NCI-H2029 (cell line): ENCODE measurements at places on chromosomes 13 and 19.
A peak's percentile ranks its signal among the peaks of the same experiment; 100 is the strongest.

DNA sequence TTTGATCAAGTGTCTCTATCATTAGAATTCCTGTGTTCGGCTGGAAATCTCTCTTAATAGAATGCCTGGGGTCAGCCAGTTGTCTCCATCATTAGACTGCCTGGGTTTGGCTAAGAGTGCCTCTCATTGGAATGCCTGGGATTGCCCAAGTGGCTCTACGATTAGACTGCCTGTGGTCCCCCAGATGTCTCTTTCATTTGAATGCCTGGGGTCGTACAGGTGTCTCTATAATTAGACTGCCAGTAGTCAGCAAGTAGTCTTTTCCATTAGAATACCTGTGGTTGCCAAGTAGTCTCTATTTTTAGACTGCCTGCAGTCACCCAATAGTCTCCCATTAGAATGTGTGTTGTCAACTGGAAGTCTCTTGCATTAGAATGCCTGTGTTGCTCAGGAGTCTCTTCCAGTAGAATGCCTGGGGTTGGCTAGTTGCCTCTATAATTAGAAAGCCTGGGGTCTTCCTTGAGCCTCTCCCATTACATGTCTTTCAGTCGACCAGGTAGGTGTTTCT lies 1523.2 kb downstream of the UQCRFS1 start:
- DNase-seq, result no peak

GRCh38 chr19:45079063-45079910 lies at the start of gene GEMIN7:
GEMIN7 (plus strand) TSS chr19:45079260; CDS start chr19:45090115, 10,855 bp downstream.
- peak; percentile 54 for DNase-seq

GRCh38 chr19:41951686-41952172 lies 7.4 kb downstream of the RABAC1 start:
- peak; percentile 47 for DNase-seq

DNA sequence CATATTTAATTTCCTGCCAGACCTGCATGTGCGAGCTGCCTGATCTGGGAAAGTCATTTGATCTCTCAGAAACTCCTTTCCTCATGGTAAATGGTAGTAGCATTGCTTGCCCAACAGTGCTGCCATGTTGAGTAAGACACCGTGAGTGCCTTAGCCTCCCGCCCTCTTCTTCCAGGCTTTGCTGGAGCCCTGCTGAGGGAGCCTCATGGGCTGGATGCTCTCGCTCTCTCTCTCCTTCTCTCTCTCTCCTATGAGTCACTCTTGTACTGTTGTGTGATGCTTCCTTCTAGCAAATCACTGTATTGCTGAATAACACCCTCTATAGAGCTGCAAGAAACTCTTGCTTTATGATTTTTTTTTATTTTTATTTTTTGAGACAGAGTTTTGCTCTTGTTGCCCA lies 365.5 kb downstream of the UQCRFS1 start:
- DNase-seq, result no peak

DNA sequence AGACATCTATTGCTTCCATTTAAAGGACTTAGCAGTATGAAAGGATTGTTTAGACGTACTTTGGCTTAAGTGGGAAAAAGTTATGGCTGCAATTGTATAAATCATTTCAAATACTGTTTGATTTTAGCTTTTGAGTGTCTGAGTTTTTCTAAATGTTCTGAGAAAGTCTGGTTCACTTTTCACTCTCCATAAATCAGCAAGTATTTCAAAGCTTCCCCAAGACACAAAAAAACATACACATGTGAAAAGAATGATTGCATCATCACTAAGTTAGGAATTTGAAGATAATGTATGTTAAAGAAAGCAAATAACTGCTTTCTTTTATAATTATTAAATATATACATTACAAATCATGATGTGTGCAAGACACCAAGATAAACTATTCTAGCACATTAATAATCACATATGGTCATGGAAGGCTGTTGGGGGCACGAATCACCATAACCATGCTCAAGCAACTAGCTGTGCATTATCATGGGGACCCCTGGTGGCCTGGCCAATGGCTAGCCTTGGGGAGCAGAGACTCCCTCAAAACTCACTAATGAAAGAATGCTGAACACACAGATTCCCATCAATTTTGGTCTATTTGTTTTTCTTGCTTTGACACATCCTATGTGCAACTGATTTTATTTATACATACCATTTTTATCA lies 111.1 kb downstream of the MIPEP start:
- DNase-seq, result no peak

- DNase-seq, result no peak
These were observed 4.7 kb downstream of the PRR36 start for GRCh38 chr19:7869453-7869909.

DNA sequence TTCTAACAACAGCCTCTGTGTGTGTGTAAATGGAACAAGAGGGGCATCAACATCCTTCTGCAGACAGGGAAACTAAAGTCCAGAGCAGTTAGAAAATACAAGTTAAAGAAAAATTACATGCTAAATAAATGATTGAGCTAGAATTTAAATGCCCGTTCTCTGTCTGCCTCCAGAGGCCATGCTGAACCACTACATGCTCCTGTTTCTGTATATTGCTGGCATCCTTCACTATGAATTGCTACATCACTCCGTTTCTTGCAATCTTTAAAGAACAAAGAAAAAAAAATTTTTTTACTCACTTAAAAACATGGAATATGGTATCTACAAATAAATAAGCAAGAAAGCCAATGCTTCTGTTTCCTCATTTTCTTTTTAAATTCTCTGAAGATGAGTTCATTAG lies 47.9 kb downstream of the DCT start:
- DNase-seq, result no peak

GRCh38 chr13:43787997-43788396 lies 1.2 kb upstream of the ENOX1 start:
- DNase-seq, result no peak

DNA sequence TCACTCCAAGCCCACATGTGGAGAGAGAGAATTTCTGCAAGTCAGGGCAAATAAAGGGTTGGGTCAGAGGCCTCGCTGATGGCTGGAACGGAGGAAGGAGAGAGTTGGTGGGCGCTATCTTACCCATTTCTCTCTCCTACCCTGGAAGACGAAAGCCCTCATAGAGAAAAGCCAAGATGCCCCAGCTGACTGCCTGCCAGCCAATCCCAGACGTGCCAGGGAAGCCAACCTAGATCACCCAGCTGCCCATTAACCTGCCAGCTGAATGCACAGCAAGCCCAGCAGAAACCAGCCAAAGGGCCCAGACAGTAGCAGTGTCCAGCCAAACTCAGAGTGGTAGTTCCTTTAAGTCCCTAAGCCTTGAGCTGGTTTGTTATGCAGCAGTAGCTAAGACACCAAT lies 167.0 kb upstream of the ZNF507 start:
- DNase-seq, result no peak

GRCh38 chr19:941292-942132 lies 15.7 kb downstream of the ARID3A start:
- no peak for DNase-seq

DNA sequence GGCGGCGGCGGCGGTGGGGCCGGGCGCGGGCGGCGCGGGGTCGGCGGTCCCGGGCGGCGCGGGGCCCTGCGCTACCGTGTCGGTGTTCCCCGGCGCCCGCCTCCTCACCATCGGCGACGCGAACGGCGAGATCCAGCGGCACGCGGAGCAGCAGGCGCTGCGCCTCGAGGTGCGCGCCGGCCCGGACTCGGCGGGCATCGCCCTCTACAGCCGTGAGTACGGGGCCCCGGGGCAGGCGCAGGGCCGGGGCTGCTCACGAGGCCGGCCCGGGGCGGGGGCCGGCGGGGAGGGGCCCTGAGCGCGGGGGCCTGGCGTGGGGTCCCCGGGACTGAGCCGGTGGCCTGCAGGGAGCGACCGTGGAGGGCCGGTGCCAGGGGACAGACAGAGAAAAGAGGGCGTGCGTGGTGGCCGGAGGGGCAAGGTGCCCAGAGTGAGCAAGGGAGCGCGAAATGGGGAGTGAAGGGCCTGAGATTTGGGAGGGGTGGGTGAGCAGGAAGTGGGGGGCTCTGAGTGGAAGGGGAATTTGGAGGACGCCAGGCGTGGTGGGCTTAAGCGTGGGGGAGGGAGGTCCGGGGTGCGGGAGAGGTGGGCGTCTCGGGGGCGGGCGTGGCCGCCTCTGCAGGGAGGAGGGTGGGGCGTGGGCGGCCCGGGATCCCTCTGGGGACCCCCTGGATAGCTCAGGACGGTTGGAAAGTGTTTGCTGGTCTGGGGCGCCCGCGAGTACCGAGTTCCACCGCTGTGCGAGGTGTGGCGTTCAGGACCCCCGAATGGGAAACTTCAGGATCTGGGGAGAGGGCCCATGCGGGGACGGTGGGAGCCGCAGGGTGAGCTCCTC lies 575 bp downstream of the CARM1 start:
- DNase-seq, result no peak

DNA sequence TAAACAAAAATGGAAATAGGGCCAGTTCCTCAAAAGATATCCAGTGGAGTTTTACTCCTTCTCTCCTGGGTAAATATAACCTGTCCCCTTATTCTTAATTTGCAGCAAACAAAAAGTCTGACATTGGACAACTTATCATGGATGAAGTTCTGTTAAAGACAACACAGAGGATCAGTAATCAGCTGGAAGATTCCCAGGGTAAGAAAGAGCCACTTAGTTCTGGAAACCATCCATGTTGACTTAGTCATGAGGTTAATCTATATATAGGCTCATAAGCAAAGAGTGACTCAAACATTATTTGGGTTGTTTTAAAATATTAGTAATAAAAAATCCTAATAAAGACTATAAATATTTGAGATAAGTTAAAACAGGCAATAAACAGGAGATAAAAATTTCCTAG lies 40.5 kb upstream of the EBPL start:
- no peak for DNase-seq

GRCh38 chr13:33139780-33140535 lies 123.7 kb downstream of the KL start:
- DNase-seq, result no peak

DNA sequence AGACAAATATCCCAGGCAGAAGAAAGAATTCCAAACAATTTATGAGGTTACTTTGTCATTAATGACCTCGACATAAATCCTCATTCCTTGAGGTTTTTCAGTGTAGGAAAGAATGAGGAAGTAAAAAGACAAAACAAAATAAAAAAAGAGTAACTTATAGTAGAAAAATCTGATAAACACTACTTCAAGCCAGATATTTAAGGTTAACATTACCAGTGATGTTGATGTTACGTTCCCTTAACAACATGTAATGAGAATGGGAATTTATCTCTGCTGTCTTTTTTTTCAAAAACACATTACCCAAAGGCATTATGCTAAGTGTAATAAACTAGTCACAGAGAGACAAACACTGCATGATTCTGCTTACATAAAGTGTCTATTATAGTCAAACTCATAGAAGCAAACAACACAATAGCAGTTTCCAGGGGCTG lies 935.1 kb downstream of the SLITRK1 start:
- no peak for DNase-seq

GRCh38 chr13:71219698-71220415 lies 647.1 kb downstream of the DACH1 start:
- DNase-seq, result no peak

GRCh38 chr19:9857076-9857721 lies 22.1 kb downstream of the PIN1 start:
- DNase-seq, result no peak

GRCh38 chr19:41364524-41365391 lies 809 bp upstream of the B9D2 start:
- no peak for DNase-seq

GRCh38 chr13:105937451-105937850 lies 598.0 kb downstream of the EFNB2 start:
- no peak for DNase-seq

DNA sequence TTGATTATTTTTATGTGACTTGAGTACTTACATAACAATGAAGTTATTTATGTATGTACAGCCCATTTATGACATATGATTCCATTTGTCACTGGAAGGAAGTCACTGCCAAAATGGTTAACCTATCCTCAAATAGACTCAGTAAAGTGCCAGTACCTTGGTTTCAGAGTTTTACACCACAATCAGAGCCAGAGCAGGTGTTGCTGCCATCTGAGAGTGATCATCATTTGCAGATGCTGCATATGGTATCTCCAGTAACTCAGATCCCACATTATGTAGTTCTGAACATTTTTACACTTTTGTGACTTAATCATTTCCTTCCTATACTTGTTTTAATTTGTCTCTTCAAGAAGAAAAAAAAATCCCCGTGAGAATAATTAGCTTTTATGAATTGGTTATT lies 313.3 kb downstream of the HS6ST3 start:
- DNase-seq, result no peak

DNA sequence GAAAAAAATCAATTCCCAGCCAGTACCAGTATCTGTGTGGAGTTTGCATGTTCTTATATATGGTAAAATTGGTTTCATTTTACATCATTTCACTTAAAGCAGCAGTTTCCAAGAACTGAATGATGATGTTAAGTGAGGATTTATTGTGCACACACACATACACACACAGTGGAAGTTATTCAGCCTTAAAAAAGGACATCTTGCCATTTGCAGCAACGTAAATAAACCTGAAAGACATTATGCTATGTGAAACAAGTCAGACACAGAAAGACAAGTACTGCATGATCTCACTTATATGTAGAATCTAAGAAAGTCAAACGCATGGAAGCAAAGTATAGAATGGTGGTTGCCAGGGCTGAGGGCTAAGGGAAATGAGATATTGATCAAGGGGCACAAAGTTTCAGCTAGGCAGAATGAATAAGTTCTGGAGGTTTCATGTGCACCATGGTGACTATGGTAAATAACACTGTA lies 5.3 kb downstream of the SIGLECL1 start:
- DNase-seq, result no peak

DNA sequence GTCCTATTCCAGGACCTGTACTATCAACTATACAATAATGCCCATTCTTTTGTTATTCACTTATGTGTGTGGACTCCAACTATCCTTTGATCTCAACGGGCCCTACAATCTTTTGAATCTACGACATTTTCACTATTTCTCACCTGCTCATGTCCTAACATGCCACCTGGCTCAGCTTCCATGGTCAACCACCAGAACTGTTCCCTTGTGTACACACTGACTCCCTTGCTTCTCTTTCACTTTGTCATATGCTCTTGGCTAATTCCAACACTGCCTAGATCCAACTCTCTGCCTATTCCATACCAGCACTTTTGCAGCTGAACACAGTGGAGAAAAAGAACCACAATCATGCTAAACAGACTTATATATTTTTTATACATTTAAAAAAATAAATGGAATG lies 53.1 kb downstream of the MICU2 start:
- DNase-seq, result no peak

- DNase-seq, result no peak
These were observed 51.1 kb downstream of the FAM216B start for GRCh38 chr13:42832341-42833096.

- no peak for DNase-seq
These were observed 94.5 kb upstream of the CACNA1A start for GRCh38 chr19:13600802-13601201.

- no peak for DNase-seq
These were observed 94.7 kb downstream of the CDADC1 start for GRCh38 chr13:49342454-49342853.

DNA sequence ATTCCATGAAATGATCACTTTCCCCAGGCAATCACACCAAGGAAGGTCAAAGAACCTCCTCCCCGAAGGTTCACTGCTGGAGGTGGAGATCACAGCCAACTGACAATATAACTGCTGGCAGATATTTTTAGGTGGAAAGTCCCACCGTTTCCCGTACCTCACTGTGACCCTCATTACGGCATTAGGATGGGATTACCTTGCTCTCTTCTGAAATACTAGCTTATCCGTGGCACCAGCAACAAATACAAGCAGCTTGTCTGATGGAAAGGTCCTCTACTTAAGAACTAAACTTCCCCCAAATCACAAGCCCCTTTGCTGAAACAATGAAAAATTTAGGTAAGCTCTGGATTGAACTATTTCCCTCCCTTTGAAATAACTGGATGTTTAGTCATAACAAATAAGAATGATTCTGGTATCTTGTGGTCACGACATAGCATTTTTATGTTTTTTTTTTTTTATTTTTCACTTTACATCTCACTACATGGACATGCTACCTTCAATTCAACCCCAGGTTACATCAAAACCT lies 178.9 kb downstream of the COL4A1 start:
- no peak for DNase-seq
